Activated naive CD8-positive, alpha-beta T cell treated with anti-CD3 and anti-CD28 coated beads, Interleukin-2, amount 10 ng/mL, durations not matched to agents 7 days and 5 days (primary cell): ENCODE measurements at places on chromosomes 1 and 21. TPM values are rescaled to one million over a fixed set of nuclear protein-coding genes. Genes with fewer than 3 reads are reported as not detected.

GRCh38 chr21:33801424-33802405 is 113.9 kb downstream of the ATP5PO start:
- DNase-seq, result no peak

Gene MUL1
- 19.8 TPM for total RNA-seq

Gene HES2
- 0.34 TPM for total RNA-seq

DNA sequence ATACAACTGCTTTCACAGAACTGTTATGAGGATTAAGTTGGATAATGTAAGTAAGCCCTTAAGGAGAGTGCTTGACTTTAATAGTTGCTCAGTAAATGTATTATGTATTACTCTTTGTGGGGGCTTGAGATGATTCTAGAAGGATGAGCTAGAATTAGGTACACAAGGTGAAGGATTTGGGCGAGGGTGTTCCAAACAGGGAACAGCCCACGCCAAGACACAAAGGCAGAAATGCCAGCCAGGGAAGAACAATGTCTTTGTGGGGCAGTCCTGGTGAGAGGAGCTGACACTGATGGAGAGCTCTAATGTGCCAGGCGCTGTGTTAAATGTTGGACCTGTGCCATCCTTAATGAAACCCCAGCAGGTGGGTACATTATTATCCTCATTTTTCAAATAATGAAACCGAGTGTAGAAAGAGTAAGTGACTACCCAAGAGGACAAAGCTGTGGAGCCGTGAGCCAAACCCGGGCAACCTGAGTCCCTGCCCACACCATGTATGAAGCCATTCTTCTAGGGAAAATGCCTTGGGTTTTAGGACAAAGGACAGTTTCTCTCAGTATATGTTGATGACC is 362.4 kb downstream of the HHAT start:
- no peak for DNase-seq

GRCh38 chr1:30906631-30907441 is 1.7 kb downstream of the SDC3 start:
- no peak for DNase-seq

Gene IGFN1
- not detected for total RNA-seq

Gene CCDC181
- not detected for total RNA-seq

DNA sequence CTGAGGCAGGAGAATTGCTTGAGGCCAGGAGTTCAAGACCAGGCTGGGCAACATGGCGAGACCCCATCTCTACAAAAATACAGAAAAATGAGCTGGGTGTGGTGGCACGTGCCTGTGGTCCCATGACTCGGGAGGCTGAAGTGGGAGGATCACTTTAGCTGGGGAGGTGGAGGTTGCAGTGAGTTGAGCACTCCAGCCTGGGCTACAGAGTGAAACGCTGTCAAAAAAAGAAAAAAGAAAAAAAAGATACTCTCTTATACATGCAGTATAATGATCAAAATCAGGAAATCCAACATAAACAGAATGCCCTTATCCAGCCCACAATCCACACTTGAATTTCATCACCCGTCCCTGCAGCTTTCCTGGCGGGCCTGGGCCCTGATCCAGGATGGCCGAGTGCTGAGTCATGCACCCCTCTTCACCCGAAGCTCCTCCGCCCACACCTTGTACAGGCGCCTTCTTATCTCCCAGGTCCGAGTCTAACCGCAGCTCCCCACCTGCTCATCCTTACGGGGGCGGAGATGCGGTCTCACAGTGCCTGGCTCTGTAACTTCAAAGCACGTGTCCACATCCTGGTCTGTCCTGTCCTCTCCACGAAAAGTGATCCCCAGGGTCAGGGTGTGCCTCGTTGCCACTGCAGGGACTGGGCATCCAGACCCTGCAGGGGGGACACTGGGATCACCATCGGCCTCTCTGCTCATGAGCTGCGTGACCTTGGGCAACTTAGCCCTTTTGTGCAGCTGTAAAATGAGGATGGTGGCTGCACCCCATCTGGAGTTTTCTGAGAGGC is 120.2 kb upstream of the SLC45A1 start:
- DNase-seq, result no peak

DNA sequence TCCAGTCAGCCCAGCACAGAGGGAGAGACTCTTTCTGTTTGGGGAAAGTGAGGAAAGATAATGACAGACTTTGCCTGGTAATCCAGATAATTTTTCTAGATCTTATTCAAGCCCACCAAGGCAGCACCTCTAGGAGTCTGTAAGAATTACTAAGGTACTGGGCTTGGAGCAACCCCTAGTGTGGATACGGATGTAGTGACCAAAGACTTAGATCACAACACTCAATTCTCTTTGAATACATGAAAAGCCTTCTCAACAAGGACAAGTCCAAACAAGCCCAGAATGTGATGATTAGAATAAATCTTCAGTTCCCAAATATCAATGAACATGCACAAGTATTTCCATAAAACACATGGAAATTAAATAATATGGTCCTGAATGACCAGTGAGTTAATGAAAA is 206.9 kb downstream of the MRPL39 start:
- no peak for DNase-seq

DNA sequence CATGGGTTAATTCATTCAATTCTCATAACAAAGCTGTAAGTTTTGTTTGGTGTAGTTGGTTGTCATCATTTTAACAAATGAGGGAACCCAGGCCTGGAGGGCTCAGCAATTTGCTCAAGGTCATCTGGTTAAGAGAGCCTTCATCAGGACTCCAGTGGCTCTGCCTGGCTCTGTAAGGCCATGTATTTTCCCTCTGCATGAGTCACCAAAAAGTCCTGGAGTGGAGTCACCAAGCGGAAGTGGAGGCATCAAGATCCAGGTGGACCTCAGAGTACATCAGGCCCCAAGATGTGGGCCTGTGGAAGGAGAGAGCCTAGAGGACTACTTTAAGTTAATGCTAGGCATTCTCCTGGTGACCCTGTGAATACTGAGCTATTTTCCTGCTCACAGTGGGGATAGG is 30.0 kb upstream of the RBM15 start:
- no peak for DNase-seq

Gene ESPN
- total RNA-seq, result 2.6 TPM

- DNase-seq, result no peak
These were observed 11.6 kb upstream of the CD46 start for GRCh38 chr1:207740207-207740606.

- no peak for DNase-seq
These were observed 12.6 kb downstream of the NPL start for GRCh38 chr1:182802006-182802803.

DNA sequence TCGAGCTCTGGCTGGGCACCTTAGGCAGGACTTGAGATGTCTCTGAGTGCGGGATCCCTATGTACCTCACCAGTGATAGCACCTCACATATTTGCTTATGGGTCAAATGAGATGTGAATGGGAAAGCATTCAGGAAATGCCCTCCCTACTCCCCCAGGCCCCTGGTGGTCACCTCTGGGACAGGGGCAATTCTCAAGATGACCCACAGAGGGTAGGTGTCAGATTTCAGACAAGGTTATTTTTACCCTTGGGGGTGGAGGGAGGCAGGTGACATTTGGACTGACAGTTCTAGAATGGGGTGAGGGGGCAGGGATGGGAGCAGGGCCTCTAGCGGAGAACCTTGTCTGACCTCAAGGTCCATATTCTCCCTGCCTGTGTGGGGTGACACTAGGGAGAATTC is 27.1 kb downstream of the ACOT11 start:
- no peak for DNase-seq

Gene SAMSN1
- 125 TPM for total RNA-seq

DNA sequence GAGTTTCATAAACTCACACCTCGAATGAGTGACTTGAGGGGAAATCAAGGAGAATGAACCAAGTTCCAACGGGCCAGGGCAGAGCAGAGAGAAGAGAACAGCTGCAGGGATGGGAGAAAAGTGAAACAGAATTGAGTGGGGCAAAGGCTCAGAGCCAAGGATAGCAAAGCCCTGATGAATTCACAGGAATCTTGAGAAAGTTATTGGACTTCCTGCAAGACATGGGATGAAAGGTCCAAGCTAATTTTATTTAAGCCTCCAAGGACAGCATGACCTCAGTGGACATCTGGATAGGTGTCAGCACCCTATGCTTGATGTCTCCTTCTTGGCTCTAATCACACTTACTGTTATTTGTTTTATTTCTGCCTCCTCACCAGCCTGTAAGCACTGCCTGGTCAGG is 43.0 kb upstream of the RAVER2 start:
- no peak for DNase-seq

DNA sequence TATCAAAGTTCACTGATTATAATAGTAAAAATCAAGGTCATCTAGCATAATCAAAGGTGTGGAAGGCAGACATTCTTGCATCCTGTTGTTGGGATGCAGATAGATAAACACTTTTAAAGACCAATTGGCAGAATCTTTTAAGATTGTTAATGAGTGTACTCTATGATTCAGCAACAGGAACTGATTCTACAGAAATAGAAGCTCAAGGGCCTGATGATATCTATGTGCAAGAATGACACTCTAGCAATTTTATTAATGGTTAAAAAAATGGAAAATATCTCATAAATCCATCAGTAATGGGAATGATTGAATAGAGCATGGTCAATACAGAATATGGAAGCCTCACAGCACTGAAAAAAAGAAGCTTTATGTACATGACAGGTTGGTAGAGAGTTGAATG is 2.2 kb upstream of the ATP1A4 start:
- DNase-seq, result no peak

GRCh38 chr1:194341587-194341986 is 1155.2 kb upstream of the B3GALT2 start:
- no peak for DNase-seq

DNA sequence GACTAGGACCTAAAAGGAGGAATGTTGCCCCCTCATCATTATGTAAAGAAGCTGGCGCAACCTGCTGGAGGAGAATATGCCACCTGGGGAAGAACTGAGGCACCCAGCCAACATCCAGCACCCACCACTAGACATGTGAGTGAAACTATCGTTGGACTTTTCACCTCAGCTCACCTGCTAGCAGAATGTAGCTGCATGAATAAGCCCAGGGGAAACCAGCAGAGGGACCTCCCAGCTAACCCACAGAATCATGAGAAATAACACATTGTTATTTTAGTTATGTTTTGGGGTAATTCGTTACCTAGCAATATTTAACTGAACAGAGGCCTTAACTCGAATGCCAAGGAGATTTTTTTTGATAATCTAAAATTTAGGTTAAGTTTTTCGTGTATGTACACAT is 542.5 kb upstream of the DAB1 start:
- no peak for DNase-seq

DNA sequence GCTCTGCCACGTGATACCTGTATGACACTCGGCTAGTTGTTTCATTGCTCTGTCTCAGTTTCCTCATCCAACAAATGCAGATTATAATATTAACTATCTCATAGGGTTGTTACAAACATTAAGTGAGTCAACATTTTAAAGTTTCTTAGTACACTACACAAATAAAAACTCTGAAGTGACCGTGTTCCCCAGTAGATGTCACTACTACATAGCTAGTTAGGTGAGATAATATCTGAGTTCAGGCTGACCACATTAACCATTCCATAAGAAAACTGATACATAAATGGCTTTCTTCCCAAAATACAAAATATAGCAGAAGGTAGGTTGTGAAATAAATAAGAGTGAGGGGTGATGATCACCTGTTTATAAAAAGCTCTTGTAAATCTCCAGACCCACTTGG is 214.1 kb downstream of the NUF2 start:
- DNase-seq, result no peak

GRCh38 chr1:155706139-155706538 is 17.2 kb downstream of the DAP3 start:
- DNase-seq, result no peak

- no peak for DNase-seq
These were observed 36.4 kb downstream of the MRAP start for GRCh38 chr21:32334980-32335531.

- no peak for DNase-seq
These were observed 38.5 kb downstream of the CAMTA1 start for GRCh38 chr1:6823793-6824192.

GRCh38 chr1:80675454-80675853 is 1125.3 kb upstream of the ADGRL2 start:
- DNase-seq, result no peak

DNA sequence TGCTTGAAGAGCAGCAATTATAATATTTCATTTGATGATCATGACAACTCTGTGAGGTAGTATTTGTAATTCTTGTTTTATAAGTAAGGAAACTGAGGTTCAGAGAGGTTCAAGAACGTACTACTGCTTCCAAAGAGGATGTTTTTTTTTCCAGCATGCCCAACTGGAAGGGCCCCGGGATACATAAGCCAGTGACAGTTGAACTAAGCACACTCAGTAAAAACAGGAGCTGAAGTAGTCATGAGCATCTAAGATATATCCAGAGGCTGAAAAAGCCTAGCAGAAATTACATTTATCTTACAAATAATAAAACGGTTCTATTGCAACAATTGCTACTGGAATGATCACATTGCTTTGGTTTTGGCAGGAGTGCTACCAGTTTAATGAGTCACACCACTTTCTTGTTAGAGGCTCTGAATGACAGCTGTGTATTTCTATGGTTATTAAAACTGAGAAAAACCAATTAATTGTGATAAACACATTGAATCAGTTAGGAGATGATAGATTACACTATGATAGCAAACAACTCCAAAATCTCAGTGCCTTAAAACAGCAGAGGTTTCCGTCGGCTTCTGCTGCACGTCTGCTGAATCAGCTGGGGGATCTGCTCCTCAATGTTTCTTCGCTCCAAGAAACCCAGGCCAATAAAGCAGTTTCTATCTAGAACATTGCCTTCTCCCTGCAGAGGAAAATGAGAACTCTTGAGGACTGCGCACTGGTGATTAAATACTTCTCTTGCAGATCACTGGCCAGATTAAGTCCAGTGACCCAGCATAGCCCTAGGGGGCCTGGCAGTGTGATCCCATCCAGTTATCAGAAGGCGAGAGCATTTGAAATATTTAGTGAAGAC is 522.7 kb downstream of the PLPP3 start:
- no peak for DNase-seq

DNA sequence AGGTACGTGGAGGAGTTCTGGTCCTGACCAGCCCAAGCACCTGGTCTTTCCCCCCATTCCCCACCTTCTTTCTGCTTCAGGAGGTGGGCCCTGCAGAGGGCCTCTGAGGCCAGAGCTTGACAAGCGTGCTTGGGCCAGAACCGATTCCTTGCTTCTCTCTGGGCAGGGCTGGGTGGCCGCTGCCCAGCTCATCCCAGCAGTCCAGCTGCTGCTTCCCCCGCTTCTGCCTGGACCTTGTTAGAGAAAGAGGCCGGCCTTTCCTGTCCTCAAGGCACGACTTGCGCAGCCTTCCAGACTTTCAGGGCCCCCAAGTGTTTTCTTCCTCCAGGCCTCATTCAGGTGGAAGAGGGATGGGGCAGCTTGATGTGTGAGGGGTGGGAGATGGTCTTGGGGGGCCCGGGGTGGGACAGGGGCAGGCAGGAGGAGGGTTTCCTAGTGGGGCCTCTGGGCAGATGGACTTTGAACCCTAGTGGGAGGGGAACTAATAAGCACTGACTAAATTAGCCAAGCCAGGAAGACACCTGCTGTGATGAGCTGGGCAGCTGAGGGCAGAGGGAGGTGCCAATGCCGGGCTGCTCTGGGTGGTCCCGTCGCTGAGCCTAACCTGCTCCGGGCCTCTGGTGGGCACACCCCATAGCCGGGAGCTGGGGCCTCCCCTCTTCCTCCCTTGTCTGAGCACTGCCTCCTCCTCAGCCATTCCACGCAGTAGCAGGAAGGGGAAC is 36.5 kb downstream of the ARHGEF10L start:
- DNase-seq, result no peak

Gene TXNIP
- 678 TPM for total RNA-seq

GRCh38 chr21:44952929-44953627 is 13.2 kb downstream of the SLX9 start:
- no peak for DNase-seq

GRCh38 chr1:58597996-58598395 is 20.9 kb upstream of the TACSTD2 start:
- no peak for DNase-seq

- no peak for DNase-seq
These were observed 93.5 kb downstream of the KIF26B start for GRCh38 chr1:245248231-245248731.
